ENCODE measurements at places on chromosomes 2 and 18. TPM values are rescaled to one million over a fixed set of nuclear protein-coding genes. Genes with fewer than 3 reads are reported as not detected.

- DNase-seq = no peak
These were observed 1454.4 kb upstream of the CELF4 start for GRCh38 chr18:39019989-39020388.

DNA sequence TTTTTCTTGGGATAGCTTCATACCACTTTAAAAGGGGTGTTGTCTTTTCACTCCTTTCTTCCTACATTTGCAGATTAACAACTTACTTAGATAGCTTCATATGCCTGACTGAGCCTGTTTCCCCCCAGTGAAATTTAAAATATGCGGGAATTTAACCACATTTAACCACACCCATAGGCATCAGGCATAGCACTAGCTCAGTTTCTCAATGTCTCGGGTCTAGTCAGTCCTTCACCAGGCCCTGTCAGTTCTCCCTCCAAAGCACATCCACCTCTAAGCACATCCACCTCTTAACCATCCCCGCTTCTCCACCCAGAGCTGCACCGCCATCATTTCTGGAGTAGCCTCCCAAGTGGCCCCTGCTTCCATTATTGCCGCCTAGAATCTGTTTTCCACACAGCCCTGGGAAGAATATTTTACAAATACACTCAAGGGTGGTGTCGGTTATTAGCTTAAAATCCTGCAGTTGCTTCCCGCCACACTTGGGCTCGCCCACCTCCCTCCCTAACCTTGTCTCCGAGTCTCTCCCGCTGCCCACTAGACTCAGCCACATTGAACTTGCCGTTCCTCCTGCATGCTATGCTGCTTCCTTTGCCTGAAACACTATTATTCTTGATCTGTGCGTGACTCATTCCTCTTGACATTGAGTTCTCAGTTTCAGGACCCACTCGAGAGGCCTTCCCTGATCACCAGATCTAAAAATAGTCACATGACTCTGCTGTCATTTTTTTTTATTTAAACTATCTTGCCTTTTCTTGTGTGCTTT lies 68.3 kb downstream of the SPTBN1 start:
- peak; percentile 85 for DNase-seq

The KRTCAP3 gene
- total RNA-seq = 0.50 TPM

DNA sequence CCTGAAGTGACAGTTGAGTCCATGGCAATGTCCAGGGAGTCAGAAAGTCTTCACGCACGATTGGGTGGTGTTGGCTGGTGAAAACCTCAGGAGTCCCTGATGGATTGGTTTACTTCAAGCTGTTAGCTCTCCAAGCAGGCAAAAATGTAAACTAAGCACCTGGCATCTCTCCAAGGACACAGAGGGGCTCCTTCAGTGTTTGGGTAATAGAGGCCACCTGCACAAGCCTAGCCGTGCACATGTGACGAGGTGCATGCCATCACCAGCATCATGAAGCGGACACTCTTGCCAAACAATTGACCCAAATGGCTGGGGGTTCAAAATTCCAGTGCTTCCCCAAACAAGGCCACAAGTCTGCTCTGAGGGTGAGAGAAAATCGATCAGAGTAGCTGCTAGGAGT lies 104.7 kb upstream of the CD302 start:
- no peak for DNase-seq

DNA sequence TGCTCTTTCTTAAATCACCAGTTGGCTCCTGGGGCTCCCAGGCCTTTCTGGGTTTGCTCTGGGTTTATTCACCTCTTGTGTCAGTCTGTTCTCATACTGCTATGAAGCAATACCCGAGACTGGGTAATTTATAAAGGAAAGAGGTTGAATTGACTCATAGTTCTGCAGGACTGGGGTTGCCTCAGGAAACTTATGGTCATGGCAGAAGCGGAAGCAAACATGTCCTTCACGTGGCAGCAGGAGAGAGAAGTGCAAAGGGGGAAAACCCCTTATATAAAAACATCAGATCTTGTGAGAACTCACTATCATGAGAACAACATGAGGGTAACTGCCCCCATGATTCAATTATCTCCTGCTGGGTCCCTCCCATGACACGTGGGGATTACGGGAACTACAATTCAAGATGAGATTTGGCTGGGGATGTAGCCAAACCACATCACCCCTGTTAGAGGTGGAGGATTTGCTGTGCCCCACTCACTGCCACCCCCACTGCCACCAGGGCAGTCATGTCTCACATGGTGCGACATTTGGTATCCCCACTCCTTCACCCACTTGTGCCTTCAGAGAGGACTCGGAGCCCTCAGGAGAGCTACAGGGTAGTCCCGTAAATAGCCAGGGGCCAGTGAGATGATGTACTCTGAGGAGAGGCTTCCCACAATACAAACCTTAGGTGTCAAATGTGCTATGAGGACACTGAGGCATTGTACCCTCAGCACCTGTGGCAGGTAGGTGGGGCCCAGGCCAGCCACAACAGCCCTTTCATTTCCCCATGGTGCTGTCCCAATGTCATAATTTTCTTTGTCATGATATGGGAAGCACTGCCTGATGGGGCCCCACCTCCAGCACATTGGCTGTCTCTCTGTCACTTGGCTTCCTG lies 35.7 kb downstream of the CDC42EP3 start:
- DNase-seq = peak; percentile 90

DNA sequence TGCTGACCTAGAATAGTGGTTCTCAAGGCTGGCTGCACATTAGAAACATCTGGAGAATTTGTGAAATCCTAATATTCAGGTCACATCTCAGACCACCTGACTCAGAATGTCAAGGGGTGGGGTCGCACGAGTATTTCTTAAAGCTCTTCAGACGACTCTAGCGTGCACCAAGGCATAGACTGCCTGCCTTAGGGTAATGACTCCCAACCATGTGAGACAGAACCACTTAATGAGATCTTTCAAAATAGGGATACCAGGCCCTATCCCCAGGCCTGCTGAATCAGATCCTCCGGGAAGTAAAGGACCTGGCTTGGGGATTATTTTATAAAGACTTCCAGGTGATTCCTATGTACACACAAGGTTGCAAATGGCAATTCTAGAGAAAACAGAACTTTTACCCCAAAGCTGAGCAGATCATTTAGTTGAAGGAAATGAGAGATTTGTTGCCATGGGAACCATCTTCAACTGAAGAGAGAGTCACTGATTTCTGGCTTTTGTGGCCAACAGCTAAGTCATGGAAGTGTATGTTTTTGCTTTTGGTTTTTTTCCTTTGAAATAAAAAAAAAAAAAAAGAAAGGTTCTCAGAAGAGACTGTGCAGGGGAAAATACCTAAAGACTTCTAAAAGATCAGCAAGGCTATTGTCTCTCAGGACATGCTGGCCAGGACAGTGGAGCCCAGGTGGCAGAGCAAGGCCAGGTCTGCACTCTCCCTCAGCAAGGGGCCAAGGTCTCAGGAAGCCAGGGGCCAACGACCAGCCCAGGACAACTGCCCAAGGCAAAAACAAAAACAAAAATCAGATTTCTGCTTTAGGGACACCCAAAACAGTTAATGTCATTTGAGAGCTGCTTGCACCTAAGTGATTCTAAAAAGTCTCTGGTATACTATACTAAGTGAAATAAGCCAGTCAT lies 15.3 kb upstream of the LOXHD1 start:
- peak; percentile 31 for DNase-seq

GRCh38 chr2:57343391-57344006 lies 703.1 kb upstream of the VRK2 start:
- DNase-seq = no peak

The CNGA3 gene
- not detected for total RNA-seq

- DNase-seq = peak; percentile 98
These were observed 26.6 kb upstream of the MAP3K20 start for GRCh38 chr2:173048897-173049661.

DNA sequence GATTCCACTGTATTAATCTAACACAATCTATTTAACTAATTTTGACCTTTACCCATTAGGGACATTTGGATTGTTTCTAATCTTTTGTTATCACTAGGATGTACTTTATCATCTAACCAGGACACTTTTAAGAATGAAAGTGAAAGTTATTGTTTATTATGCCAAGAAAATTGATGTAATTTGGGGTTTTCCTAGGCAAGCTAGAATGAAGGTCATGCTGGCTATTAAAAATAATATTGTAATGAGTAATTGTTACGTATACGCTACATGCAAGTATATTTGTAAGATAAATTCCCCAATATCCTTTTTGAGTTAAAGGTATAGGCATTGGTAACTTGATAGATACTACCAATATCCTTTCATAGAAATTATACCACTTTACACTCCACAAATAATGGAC lies 74.6 kb downstream of the COL5A2 start:
- no peak for DNase-seq

DNA sequence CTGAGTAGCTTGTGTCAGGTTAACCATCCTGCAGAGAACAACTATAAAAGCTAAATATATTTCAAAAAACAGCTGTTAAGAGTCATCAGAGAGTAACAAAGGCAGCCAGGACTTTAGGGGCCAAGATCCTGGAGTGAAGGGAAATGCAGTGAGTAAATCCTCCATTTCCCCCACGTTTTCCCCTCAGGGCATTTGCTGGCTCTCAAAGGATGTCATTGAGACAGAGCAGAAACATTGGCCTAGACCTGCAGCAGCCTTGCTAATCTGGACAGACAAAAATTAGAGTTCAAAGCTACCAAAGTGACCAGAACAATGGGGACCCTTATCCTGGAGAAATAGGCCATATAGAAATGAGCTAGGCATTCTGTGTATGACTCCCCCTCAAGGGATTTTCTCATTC lies 21.1 kb upstream of the KLHL29 start:
- DNase-seq = no peak

- DNase-seq = no peak
These were observed 21.7 kb downstream of the AKAIN1 start for GRCh38 chr18:5175378-5175777.

The DSG4 gene
- not detected for total RNA-seq

GRCh38 chr2:218577482-218578220 lies 9.0 kb downstream of the CNOT9 start:
- DNase-seq = no peak

DNA sequence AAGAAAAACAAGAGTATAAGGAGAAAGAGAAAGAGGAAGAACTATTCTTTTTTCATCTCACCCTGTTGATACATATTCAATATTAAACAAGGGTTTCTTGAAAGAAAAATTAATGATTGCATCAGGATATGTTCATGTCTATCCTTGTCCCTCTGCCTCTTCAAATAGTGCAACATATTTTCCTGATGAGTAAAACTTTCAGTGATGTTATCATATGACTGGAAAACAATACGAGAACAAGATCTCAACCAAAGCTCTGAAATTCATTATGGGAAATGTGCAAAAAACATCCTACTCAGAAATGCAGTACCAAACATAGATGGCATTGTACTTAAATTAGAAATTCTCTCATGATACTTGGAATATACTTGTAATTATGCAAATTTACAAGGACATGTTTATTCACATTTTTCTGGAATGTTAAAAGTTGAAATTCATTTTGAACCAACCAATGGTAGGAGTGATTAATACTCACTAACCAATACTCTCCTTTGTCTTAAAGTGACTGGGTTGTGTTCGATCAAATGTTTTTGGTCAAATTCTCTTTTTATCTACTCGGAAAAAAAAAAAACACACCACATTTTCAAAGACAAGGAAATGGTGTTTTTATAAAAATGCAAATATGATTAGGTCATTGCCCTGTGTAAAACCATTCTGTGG lies 148.9 kb upstream of the GULP1 start:
- DNase-seq = peak; percentile 29

DNA sequence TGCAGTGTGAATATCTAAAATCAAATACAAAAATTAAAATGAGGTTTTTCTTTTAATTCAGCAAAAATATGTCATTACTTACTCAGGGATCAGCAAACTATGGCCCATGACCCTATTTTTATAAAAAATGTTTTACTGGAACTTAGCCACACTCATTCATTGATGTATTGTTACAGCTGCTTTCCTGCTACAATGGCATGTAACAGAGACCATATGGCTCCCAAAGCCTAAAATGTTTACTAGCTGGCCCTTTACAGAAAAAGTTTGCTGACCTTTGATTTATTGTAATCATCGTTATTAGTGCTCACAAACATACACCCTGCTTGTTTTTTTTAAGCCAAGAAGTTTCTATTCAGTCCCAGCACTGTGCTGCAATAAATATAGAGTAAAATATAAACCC lies 120.3 kb downstream of the PLA2R1 start:
- no peak for DNase-seq

DNA sequence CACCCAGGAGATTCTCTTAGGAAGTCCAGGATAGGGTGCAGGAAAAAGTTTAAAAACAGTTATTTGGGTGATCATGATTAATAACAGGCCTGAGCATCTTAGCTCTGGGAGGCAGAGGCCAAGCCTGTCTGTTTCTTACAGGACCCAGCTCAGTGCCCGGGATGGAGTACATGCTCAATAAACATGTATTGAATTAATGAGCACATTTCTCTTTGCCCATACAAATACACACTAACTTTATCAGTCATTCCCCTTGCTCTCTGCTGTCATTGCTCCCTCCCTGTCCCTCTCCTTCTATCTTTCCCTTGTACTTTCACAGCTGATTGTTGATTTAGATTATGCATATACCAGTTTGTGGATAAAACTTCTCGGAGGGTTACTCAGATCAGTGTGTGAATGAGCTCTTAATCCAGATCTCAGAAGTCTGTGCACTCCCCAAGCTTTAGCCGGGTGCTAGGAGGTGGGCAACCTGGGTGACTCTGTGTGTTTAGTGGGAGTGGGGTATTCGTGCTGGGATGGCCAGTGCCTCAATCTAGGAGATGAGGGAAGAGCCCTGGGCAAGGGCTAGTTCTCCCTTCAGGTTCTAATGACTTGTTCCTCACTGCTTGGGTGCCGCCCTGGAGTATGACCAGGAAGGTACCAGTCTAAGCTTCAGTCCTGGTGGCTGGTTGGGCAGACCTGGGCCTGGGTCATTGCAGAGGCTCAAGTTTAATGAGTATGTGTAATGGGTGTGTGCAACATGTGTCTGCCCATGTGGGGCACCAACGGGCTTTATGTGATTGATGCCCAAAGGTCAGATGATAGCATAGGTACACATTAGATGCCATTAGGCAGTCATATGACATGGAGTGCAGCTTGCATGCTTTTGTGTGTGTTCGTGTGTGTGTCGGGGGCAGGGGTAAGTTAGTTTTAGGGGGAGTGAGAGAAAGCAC lies 10.6 kb downstream of the EMX1 start:
- DNase-seq = no peak

GRCh38 chr2:31962757-31963361 lies 47.9 kb downstream of the MEMO1 start:
- no peak for DNase-seq

The DYNAP gene
- not detected for total RNA-seq

- DNase-seq = peak; percentile 50
These were observed 54.8 kb downstream of the ZNF407 start for GRCh38 chr18:74652392-74652988.

The LIMS3 gene
- total RNA-seq = 6.4 TPM

GRCh38 chr2:27652790-27653189 lies 10.6 kb downstream of the SUPT7L start:
- DNase-seq = no peak

DNA sequence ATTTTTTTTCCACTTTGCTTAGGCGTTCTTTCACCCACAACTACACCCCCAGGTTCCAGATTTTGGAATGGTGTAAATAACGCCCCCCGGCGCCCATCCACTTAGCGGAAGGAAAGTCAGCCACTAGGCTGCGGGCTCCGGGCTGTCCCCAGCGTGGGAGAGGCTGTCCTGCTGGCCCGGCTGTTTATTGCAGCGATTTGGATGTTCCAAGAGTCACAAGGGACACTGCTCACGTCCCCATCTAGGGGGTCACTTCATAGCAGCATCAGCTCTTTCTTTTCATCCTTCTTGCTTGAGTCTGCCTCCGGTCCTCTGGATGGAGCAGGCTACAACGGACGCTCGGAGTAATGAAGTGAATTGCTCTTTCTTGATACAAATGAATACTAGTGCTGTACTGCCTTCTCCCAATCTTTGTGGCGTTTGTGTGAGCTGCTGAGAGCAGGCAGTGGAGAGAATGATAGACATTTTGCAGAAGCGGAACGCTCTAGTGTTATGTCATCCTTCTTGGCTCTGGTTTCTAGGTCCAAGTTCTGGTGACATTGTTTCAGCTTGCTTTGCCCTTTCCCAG lies 50.7 kb upstream of the PAIP2B start:
- peak; percentile 48 for DNase-seq
